ENCODE measurements at places on chromosomes 3 and 15.

DNA sequence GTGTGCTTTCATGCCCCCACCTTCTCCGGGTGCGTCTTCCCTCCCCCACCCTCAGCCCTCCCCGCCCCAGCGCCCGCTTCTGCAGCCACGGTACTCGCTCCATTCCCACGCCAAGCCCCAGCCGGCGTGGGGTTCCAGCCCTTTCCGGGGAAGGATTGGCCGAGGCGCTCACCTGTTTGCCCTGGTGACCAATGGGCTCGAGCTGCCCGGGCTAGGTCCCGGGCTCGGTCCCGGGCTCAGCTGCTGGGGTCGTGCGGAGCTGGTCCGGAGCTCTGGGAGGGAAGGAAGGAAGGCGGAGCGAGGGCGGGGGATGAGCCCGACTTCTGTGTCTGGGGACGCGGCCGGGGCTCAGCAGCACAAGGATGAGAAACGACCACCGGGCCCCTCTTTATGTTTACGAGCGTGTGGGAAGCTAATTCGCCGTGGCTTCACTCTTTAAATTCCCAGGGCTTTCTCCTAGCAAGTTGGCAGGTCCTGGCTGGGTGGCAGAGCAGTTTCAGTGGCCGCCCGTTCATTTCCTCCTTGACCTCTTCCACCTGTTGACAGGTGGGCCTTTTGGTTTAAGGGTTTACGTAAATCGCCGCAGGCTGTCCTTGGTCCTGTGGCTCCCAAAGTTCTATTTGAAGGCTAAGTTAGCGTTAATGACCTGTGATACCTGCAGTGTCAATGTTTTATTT is at the start of gene IGSF10:
Gene IGSF10, minus strand, starts transcription at position 288 of the 677 bp plus-strand sequence. CDS start 2,352 bp downstream, outside the sequence.
- no peak for DNase-seq

DNA sequence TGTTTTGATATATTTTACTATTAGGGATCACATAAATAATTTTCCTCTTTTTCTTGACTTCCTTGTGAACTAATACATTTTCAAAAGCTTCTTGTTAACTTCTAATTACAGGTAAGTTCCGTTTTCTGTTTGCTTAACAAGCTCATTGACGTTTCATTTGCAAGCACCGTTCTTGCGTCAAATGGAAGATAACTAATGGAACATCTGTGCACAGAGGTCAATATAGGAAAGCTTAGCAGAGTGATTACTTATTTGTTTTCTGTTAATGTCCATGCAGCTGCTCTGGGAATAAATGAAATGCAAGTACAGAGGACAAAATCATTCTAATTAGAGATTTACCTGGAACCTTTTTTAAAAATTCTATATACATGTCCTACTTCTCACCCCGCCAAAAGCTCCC is 115.5 kb upstream of the C2CD4B start:
- DNase-seq = no peak

DNA sequence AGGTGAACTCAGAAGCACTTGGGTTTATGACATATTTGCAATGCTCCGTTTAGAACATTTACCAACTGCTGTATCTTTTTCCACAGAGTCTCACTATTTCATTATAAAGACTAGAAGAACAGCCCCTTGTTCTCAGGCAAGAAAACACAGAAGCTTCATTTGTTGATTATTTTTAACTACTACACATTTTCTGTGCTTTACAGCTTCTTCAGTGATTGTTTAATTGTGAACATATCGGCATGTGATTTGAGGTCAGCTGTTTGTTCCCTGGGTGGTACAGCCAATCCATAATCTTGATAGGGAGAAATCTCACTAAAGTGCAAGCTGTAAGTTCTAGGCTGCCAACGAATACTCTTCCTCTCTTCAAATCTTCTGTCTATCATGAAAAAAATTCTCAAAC is 31.0 kb upstream of the DLG1 start:
- DNase-seq = no peak

- DNase-seq = no peak
Measured at GRCh38 chr3:61141227-61141626, 110.0 kb downstream of the FHIT start.

DNA sequence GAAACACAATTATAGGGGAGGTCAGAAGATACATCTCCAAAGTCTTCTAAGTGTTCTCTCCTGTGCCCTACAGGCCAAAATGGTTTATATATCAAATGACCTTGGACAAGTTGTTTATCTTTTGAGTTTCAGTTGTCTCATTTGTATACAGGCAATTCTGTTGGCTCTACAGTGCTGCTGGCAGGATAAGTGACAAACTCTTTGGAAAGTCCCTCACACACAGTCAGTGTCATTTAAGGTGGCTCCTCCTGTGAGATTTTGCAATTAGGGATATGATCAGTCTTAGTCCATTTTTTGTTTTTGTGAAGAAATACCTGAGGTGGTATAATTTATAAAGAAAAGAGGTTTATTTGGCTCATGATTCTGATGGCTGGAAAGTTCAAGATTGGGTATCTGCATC is 1035.8 kb upstream of the CFAP20DC start:
- no peak for DNase-seq

DNA sequence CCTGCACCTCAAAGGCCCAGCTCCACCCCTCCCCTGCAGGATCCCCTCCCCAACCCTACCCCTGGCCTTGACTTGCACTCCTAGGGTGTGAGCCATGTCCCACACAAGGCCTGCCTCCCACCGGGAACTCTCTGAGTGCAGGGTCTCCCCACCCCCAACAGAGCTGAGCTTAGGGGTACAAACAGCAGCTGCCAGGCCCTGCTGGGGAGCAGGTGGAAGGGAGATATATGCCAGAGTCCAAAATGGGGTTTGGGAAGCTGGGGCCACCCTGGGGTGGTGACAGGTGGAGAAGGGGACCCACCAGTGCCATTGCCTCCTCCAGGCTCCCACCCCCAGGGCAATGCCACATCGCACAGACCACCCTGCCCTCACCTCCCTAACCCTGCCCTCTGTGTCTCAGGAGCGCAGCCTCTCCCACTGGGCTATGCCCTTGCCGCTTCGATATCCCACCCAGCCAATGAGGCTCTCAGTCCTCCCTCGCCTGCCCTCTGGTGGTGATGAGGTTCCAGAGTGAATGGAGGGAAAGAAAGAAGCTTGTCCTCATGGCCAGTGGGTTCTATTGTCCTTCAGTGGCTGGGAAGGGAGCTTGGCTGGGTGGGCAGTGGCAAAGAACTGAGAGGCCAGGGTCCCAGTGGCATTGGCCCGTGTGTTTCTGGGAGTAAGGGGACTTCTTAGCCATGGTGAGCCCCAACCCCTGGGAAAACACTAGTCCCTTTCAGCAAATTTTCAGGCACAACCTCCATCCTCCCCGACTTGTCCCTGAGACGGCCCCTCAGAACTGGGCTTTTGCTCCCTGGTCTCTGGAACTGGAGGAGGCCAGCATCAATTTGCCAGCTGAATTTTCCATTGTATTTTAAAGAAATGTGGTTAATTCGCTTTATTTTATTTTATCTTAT is 46.8 kb downstream of the CYP11A1 start:
- DNase-seq = peak; percentile 61

Measured in NK-92 treated with Interleukin-12 subunit alpha and Interleukin-12 subunit beta, amount 100 ng/mL, for 24 hours (cell line).